ENCODE measurements at places on chromosomes 6 and 20.

GRCh38 chr20:61664556-61665320, 400.9 kb downstream of the TAF4 start:
- no peak for DNase-seq

- no peak for DNase-seq
These were observed 260.1 kb downstream of the BTBD3 start for GRCh38 chr20:12177657-12178293.

- DNase-seq, result no peak
These were observed 935 bp upstream of the RFX6 start for GRCh38 chr6:116876107-116876506.

DNA sequence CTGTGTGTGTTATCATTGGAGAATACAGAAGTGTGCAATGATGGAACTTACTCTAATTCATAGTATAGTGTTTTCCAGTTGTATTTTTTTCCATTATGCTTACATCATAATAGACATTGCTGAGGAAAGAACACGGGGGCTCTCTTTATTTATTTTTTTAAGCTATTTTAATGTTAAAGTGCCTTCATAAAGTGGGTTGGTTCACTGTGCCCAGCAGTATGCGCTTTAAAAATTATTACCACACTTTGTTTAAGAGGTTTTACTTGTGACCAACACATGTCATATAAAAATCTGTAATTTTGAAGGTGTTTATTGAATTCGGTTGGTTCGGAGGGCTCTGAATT, 215.8 kb downstream of the TMEM242 start:
- no peak for DNase-seq

- DNase-seq, result no peak
These were observed 227.0 kb downstream of the SYNDIG1 start for GRCh38 chr20:24696396-24696795.

- DNase-seq, result no peak
These were observed 552.8 kb upstream of the CITED2 start for GRCh38 chr6:139927236-139927635.

DNA sequence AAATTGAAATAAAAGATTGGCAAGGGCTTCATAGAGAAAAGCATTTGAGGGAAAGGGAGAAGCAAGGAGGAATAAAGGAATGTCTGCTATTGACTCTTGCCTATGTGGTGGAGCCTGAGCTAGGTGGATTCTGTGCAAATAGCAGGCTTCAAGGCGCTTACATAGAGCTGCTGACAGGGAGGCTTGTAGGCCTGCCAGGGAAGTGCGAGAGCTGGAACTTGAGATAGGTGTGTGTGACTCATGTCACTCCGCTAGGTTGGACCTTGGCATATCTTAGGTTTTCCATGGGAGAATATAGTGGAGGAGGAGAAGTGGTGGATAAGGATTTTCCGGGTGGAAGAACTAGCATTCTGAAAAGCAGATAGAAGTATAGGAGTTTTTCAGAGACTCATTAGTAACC, 14.0 kb downstream of the SNRNP48 start:
- no peak for DNase-seq

GRCh38 chr20:51579137-51579536, 36.6 kb upstream of the NFATC2 start:
- DNase-seq, result no peak

- no peak for DNase-seq
These were observed 114.7 kb downstream of the ANKRD60 start for GRCh38 chr20:58113716-58114115.

GRCh38 chr20:43458422-43458924, 777 bp downstream of the SRSF6 start:
- DNase-seq, result no peak

DNA sequence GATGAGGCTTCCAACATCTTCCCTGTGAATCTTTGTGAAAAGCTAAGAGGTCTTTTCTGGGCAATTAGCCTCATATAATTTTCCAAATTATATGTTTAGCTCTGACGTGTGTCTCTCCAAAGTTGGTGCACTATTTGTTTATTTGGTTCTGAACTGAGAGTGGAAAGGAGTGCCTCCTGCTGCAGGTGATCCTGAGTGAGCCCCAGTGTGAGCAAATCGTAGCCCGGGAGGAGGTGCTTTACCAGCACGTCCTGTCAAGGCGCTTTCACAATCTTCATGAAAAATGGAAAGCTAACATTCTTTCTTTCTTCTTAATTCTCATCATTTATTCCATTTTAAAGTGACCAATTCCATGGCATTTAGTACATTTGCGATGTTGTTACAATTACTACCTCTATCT, 231.9 kb downstream of the BMP2 start:
- no peak for DNase-seq

DNA sequence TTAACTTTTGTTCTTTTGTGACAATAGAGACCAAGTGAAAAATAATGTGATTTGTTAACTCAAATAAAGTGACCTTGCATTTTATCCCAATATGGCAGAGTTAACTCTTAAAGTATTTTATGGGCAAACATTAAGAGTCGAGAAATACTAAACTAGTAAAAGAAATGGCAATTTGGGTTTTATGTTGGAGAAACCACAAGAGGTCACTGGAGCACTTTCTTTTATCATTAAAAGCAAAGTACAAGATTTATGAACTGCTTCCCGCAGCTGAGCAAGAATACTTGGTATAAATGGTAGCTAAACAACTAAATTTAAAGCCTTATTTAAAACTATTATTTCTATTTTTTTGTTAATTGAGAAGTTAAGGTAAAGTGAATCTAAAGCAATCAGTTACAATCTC, 33.5 kb upstream of the MCM9 start:
- DNase-seq, result no peak

- DNase-seq, result peak; percentile 67
These were observed 287.6 kb downstream of the ESR1 start for GRCh38 chr6:152094992-152095592.

DNA sequence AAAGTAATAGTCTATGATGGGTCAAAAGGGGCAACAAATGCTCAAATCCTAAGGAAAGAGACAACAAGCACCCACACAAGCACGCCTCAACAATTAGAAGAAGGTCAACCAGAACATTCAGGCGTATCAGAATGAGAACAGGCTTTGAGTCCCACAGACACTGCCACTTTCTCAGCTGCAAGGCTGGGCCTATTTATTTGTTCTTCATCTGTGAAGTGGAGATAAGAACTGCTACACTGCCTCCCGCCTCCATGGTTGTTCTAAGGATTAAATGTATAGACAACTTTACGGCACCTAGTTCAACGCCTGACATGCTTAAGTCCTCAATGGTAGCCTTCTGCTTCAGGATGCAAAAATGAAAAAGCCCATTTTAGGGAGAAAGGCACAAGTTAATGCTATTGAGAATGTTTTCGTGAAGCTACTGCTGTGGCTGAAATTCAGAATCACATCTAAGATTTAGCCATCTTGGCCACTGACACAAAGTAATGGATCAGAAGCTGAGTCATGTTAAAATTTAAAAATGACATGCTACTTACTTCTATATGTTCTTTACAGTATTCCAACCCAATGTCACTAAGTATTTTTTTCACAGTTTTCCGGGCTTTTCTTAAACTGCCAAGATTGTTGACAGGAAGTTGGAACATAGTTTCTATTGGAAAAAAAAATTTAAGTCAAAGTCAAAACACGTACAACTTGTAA, 27.7 kb downstream of the ADNP start:
- DNase-seq, result no peak

- no peak for DNase-seq
These were observed 71.2 kb upstream of the SLCO4A1 start for GRCh38 chr20:62570897-62571668.

- DNase-seq, result no peak
These were observed 31.1 kb downstream of the NCOA7 start for GRCh38 chr6:125821825-125822281.

GRCh38 chr6:145929037-145929633, 35.0 kb downstream of the SHPRH start:
- no peak for DNase-seq

- DNase-seq, result no peak
These were observed 24.6 kb upstream of the GTSF1L start for GRCh38 chr20:43751167-43752050.

GRCh38 chr6:134413241-134413643, 95.3 kb upstream of the SGK1 start:
- no peak for DNase-seq

DNA sequence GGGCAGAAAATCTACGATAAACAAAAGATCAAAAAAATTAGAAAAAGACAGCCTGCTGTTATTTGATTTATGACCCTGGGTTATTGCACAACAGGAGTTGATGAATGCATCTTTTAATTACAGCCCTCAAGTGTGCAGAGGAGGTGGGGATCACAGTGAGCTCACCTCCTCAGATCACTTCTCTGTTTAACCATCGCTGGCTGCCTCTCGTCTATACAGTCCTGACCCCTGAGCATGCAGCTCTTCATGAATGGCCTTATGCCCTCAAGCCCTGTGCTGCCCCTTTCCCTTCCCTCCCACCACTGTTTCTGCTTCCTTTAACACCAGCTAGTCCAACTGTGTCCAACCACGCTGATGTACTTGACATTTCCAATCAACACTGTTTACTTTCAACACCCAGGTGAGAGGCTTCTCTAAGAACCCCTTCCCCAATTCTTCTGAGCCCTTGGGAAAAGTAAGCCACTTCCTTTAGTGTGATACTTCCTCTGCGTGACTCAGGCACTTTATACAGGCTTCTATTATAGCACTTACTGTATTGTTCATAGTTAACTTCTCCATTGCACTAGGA, 60.6 kb upstream of the RIPOR2 start:
- no peak for DNase-seq

- DNase-seq, result no peak
These were observed 36.8 kb downstream of the PRR18 start for GRCh38 chr6:166271376-166271765.

DNA sequence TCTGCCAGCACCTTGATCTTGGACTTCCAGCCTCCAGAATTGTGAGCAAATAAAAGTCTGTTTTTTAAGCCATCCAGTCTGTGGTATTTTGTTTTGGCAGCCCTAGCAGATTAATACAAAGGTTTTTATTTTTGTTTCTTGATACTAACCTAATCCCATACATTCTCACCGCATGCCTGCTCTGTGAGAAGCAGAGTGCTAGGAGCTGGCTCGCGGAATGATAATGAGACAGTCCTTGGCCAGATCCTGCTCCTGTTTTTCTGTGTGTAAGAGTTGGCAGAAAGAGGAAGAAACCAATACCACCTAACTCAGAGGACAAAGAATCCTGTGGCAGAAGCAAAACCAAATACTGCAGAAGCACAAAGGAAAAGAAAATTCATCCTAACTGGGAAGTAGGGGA, 82.6 kb downstream of the KIF16B start:
- no peak for DNase-seq

- no peak for DNase-seq
These were observed 105.6 kb upstream of the NXT1 start for GRCh38 chr20:23244916-23245552.

DNA sequence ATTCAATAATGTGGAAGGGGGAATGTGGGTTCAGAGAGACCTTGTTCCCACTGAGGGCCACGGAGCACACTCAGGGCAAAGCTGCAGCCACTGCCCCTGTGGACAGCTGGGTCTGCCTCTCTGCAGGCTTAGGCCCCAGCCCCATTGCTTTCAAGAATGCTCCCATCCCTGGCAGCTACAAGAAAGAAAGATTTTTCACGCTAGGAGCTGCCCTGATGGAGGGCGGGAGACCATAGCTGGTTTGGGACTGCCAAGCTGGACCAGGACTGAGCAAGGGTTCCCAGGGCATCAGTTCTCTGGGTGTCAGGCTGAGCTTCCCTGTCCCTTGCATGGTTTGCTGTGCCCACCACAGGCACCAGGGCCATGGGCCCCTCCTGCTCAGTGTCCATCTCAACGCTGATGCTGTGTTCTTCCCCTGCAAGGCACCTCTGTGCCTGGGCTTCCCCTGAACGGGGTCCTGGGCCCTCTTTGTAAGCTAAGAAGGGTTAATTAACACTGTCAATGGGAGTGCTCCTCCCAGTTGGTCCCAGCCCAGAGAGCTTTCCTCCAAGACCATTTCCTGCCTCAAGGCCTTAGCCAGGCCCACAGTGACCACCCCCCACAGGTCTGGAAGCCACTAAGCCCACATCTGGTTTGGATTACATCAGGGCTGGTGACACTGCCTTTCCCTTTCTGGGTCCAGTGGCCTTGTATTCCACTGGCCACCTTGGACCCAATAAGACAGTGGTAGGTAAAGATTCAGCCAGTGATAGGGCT, 8.4 kb downstream of the FOXS1 start:
- no peak for DNase-seq

DNA sequence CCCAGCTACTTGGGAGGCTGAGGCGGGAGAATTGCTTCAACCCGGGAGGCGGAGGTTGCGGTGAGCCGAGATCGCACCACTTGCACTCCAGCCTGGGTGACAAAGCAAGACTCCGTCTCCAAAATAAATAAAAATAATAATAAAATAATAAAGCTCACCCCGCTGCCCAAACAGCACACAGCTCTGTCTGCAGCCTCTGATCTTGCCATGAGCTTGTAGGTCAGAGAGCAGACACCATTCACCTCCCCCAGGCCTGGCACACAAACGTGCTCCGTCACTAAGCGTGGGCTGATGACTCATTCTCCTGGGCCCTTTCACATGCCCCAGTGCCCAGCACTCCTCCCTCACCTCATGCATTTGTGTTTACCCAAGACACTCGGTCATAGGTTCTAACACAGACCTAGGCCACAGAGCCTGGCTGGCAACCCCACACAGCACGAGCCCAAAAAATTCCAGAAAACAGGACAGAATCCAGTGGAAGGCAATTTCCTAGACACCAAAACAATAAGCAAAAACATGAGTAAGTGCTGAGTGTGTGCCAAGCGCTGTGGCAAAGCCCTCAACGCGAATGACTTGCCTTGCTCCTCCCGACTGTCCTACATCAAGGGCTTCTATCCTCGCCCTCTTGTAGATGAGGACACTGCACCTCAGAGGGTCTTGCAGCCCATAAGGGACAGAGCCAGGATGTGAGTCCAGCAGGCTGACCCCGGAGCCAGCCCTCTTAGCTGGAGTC, 18.0 kb downstream of the ATP9A start:
- DNase-seq, result no peak

DNA sequence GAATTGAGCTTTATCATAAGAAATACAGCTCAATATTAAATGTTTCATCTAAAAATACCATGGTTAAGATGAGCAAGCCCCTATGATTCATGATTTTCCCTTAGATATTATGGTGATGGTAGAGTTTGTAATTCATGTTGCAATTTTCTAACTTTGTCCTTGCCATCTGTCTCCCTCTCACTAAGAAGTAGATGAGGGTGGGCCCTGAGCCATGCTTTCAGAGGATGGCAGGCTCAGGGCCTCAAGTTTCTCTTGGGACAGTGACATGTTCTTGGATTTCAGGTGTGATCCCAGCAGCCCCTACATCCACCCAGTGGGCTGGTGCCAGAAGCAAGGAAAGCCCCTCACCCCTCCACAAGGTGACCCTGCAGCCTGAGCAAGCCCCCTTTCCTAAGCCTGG, 25.6 kb downstream of the L3MBTL1 start:
- DNase-seq, result no peak

- no peak for DNase-seq
These were observed 40.1 kb upstream of the SIRPA start for GRCh38 chr20:1855109-1855508.
